Smooth muscle cell of the brain vasculature (primary cell): ENCODE measurements at places on chromosomes 7 and 10.
A peak's percentile ranks its signal among the peaks of the same experiment; 100 is the strongest.

DNA sequence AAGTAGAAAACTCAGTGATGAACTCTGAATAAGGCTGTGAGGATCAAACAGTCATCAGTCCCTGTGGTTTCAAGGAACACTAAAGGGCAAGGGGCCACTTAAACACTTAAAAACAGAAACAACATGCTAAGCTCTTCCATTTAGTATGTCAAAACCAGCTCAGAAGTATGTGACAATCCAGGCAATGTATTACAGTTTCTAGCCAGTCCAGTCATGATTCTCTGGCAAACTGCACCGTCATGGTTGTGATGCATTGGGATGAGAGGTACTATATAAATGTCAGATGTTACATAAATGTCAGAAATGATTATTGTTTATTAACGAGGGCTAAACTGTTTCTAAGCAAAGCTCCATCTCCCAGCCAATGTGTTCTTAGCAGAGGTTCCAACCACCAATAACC lies 4.7 kb upstream of the CREB5 start:
- no peak for DNase-seq

DNA sequence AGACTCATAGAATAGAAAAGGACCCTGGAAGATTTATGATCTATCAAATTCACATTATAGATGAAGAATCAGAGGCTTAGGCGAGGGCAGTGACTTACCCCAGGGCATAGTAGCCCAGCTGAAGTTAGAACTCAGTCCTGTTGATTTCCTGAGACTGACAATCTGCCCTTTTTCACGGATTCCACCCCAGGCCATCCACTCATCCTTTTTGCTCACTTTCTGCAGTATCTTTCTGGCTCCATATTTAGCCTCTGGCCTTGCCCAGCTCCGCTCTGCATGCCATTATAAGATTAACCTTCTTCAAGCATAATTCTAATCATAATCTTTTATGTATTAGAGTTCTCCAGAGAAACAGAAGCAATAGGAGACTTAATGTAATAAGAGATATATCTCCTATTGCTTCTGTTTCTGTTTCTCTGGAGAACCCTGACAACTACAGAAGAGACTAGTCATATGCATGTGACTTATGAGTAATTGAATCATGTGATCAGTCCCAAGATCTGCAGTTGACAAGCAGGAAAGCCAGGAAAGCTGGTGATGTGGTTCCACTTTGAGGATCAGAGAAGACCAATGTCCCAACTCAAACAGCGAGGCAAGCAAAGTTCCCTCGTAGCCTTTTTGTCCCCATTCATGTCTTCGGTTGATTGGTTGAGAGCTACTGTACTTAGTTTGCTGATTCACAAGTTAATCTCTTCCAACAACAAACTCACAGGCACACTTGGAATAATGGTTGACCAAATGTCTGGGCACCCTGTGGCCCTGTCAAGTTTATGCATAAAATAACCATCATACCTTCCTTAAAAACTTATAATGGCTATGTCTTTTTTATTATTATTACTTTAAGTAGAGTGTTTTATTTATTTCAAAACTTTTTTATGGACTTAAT lies 412.1 kb downstream of the SUGCT start:
- DNase-seq = no peak

DNA sequence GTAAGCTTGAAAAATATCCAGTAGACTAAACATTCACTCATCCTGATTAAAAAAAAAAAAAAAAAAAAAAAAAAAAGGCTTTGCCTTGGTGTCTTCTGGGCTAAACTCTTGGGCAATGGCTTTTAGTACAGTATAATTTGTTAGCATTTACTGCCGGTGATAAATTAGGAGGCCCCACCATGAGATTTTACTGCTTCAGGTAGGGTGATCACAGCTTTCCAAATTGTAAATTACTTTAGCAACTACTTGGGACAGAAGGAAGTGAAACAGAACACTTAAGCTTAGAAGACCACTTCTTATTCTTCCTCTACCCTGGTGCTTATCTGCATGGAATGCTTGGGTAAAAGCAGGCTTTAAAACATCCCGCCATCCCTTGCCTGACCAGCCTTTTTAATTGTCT lies 152.1 kb downstream of the HIBADH start:
- DNase-seq = no peak

DNA sequence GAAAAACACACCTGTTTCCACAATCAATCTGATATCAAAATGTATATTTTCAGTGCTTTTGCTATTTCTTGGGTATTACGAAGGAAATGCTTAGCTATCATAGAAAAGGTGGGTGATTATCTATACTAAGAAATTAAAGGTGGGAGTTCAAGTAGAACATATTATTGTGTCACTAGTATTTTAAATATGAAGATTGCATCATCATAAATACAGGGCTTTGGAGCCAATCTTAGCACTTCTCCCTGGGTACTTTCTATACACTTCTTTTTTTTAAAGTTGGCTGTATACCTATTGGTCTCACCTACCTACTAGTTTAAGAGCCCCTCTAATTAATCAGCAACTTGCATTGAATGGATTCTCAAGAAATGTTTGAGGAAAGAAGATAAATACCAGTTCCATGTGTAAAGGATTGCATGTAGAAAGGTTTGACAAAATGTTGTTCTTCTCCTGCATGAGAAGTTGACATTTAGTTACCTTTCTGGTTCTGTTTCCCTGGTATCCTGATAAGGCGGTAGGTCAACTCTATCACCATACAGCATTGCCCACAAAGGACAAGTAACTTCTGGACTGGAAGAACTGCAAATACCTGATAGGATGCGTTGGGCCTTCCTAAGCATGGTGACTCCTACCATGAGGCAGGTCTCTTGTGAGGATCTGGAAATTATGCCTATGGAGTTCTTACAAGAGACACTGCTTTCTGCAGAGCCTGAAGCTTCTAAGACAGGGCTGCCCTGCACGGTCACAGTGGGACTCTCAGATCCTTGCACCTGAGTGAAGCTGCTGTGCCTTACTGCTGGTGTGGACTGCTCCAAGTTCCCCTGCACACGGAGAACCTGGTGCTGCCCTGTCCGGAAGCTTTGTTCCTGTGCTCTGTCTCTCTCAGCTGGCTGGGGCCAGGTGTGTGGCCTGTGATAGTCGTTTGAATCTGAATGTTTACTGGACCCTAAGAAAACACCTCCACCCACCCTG lies 32.1 kb upstream of the PDSS1 start:
- no peak for DNase-seq

DNA sequence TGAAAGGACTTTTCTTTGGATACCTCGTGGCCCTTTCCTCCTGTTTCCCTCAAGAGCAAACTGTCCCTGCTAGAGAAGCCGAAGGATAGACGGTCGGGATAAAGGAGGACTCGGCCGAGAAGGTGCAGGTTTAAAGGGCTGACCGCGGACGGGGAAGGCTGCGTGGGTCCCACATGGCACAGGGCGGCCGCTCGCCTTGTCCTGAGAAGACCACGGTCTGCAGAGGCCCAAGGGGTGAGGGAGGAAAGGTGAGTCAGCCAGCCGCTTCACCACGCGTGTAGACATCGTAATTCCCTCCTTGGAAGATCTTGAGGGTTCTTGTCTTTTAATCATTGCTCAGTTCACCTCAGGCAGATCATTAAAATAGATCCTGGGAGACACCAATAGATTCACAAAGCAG lies 253.8 kb downstream of the DPP6 start:
- DNase-seq = no peak

DNA sequence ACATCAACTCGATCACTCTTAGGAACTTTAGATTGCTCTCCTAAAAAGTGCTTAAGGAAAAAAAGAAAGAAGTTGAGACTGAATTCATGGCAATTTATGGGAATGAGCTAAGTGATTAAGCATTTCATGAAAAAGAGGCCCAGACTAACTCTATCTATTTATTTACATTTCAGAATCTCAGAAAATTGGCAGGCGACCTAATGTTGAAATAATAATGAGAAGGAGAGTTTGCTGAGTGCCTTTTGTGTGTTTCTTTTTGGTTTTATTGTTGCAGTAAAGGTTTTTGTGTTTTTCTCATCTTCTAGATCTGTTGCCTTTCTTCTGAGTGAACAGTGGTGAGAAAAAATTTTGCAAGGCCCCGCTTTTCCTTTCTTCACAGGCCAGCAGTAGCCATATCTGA lies 3.8 kb downstream of the GRK5 start:
- DNase-seq = no peak

GRCh38 chr7:112853422-112853821 lies 63.2 kb upstream of the TMEM168 start:
- peak; percentile 13 for DNase-seq

DNA sequence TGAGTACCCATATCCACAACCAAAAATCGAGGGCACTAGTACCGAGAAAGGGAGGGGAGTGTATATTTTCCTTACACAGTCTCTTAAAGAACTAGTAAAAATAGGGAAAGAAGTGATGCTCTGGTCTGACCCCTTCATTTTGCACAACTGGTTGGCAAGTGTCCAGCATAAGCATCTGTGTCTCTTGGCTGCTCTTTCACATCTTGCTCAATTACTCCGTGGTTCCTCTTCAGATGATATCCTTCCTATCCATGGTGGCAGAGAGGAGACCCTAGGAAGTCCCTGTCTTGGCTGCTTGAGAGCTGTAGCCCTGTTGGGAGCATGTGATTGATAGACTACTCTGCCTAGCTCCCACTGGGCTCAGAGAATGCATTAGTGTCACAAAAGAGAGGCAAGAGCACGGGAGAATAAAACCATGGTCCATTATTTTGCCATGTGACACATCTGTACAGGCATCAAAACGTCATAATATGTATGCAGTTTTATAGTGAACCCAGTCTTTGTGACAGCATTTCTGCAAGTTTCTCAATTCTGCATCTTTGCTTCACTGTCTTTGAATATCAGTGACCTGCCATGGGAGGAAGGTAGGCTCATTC lies 111.8 kb upstream of the ANKRD1 start:
- no peak for DNase-seq

- no peak for DNase-seq
Observed at GRCh38 chr7:74324531-74325209, 35.5 kb downstream of the CLIP2 start.

DNA sequence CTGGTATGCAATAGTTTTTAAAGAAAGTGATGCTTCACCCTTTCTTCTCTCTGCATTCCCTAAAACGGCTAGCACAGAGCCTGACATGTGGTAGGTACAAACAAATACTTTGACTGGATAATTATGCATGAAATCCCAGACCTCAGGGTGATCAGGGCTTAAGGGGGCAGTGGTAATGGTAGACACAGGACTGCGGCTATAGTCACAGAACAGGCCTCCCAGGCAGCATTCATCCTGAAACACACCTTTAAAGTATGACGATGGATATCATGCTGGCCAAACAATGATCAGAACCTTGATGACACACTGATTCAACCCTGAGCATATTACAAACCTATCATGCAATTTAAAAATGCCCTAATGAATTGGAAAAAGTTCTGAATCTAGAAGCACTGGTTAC lies 110.8 kb downstream of the PIP4K2A start:
- no peak for DNase-seq

DNA sequence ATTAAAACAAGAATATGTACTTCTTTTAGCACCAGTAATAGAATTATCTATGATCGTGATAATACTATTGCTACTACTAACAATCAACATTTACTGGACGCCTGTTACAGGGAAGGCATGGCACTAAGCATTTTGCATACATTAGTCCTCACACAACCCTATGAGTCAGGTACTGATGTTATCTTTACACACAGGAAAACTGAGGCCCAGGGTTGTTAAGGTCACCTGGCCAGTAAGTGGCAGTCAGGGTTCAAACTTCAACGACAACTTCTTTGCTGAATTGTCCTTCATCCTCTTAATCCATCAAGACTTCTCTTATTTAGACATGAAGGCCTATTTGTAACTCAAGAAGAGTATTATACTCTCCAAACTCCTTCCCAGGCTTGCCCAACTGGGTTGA lies 41.9 kb upstream of the ACSL5 start:
- DNase-seq = no peak

GRCh38 chr7:93544691-93545090 lies 29.8 kb downstream of the CALCR start:
- DNase-seq = peak; percentile 3

DNA sequence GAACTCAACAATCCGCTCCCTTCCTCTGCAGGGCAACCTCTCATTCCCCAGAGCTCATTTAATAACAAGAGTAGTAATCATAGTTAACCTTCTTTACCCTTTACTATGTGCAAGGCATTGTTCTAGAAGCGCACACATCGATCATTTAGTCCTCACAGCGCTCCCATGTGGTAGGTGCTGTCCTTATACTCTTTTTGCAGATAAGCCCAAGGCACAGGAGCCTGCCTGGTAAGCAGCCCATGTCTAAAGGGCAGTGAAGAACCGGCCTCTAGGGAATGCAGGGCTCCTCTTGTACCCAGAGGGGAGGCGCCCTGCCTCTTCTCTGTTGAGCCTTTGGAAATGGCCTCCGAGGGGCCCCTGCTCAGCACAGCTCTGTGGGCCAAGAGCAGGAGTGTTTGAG lies 14.3 kb downstream of the CHST3 start:
- DNase-seq = no peak

- DNase-seq = no peak
Observed at GRCh38 chr7:130683026-130683425, 3.3 kb downstream of the TSGA13 start.

DNA sequence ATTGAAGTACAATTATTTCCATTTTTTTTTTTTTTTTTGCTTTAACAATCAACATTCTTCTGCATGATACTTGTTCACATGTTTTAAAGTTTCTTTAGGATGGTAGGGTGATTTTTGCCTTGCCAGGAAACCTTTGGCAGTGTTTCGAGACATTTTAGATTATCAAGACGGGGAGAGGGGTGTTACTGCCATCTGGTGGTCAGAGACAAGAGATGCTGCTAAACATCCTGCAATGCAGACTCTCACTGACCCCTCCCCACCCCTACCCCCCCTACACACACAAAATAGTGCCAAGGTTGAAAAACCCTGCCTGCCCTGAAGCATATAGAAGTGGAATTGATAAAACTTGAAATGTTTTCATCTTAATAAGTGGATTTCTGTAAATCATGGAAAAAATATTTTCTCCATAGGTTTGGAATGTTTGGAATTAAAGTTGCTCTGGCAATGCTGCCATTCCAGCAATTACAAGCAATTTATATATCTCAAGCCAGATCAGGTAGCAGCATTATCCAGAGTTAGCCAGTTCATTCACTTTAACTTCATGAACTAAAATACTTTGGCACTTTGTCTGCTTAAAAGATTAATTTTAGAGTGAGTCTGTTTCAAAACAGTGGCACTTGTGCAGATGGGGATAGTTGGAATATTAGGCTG lies 62.1 kb downstream of the SDHAF3 start:
- DNase-seq = peak; percentile 41

DNA sequence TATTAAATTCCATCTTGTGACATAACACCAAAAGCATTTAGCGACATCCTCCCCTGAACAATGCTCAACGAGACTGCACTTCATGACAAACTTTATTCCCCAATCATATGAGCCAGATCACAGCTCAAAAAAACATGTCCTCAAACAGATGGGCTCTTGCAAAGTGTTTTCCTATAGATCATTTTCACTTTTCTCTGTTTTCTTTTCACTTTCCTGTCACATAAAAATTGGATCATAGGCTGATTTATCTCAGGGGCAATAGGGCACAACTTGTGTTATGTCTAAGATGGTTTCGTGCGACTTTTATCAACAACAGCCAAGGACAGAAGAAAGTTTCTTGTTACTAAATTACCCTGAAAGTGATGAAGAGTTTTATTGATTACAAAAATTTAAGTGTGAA lies 206.1 kb downstream of the WDR11 start:
- no peak for DNase-seq
